Activated CD4-positive, alpha-beta memory T cell treated with anti-CD3 and anti-CD28 coated beads, Interleukin-2, amount 10 ng/mL, durations not matched to agents 7 days and 5 days (primary cell): ENCODE measurements at places on chromosomes 11 and 22. TPM values are rescaled to one million over a fixed set of nuclear protein-coding genes. Genes with fewer than 3 reads are reported as not detected.

The MUC2 gene
- not detected for total RNA-seq

- no peak overlapping the region for H3K27ac ChIP-seq
- no peak for DNase-seq
- no peaks in the 10 kb centered on the region for H3K27me3 ChIP-seq
- H3K36me3 ChIP-seq: no peaks in the 10 kb centered on the region
Observed at GRCh38 chr11:102177974-102178631, 67.9 kb downstream of the YAP1 start.

- H3K36me3 ChIP-seq: peaks cover 22% of the 10 kb centered on the region
- H3K4me1 ChIP-seq: peaks cover 46% of the 10 kb centered on the region
- H3K27me3 ChIP-seq: peaks cover 13% of the 10 kb centered on the region
- peak overlapping the region; percentile 76 for H3K27ac ChIP-seq
- no peak for DNase-seq
Observed at GRCh38 chr11:576811-577610, 741 bp downstream of the PHRF1 start.

GRCh38 chr11:11843211-11843621, 1.4 kb downstream of the USP47 start:
- peaks cover 11% of the 10 kb centered on the region for H3K27me3 ChIP-seq
- no peak for DNase-seq
- H3K4me1 ChIP-seq: peaks cover 13% of the 10 kb centered on the region
- H3K4me3 ChIP-seq: no peak overlapping the region
- H3K36me3 ChIP-seq: no peaks in the 10 kb centered on the region

- H3K27me3 ChIP-seq: no peaks in the 10 kb centered on the region
- H3K27ac ChIP-seq: no peak overlapping the region
- H3K4me1 ChIP-seq: no peaks in the 10 kb centered on the region
- H3K36me3 ChIP-seq: no peaks in the 10 kb centered on the region
- no peak for DNase-seq
Observed at GRCh38 chr11:24866743-24867142, 369.9 kb downstream of the LUZP2 start.
